ENCODE measurements at places on chromosomes 4 and X.
A peak's percentile ranks its signal among the peaks of the same experiment; 100 is the strongest.

DNA sequence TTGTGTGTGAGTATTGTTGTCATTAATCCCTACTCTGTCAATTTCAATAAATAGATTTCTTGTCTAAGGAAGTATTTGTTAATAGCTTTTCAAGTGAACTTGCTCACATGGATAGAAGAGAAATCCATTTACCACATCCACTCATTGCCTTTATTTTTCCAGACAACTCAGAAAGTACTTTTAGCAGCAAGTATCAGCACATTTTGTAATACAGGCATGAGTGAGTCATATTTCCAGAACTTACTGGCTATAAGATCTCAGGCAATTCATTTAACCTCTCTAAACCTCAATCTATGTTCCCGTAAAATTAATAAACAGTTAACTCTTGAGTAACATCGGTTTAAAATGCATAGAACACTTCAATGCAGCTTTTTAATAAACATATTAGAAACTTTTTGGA is 317.9 kb upstream of the PCDH7 start:
- DNase-seq = no peak

GRCh38 chrX:3550871-3551270 is 162.6 kb downstream of the PRKX start:
- no peak for DNase-seq

GRCh38 chrX:108292053-108292452 is 146.2 kb downstream of the COL4A6 start:
- no peak for DNase-seq

DNA sequence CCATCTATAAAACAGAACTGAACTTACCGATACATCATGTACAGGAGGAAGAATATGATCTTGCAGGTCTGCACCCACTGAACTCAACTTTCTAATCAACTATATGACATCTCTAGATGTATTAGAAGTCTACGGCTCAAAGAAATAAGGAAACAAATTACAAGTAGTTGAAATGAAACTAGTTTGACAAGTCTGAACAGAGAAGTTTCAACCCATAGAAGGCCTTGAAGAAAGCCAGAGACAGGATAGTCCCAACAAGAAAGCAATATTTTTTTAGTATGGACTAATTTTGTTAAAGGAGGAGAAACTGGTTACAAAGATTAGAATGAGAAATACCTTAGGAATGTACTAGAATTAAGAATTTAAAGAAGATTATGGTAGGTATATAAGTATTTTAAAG is at the start of gene TMPRSS11A:
TSS of gene TMPRSS11A (minus strand) at position 138 of the 400 bp plus-strand sequence. CDS start at position 38, 100 bp downstream.
- no peak for DNase-seq

DNA sequence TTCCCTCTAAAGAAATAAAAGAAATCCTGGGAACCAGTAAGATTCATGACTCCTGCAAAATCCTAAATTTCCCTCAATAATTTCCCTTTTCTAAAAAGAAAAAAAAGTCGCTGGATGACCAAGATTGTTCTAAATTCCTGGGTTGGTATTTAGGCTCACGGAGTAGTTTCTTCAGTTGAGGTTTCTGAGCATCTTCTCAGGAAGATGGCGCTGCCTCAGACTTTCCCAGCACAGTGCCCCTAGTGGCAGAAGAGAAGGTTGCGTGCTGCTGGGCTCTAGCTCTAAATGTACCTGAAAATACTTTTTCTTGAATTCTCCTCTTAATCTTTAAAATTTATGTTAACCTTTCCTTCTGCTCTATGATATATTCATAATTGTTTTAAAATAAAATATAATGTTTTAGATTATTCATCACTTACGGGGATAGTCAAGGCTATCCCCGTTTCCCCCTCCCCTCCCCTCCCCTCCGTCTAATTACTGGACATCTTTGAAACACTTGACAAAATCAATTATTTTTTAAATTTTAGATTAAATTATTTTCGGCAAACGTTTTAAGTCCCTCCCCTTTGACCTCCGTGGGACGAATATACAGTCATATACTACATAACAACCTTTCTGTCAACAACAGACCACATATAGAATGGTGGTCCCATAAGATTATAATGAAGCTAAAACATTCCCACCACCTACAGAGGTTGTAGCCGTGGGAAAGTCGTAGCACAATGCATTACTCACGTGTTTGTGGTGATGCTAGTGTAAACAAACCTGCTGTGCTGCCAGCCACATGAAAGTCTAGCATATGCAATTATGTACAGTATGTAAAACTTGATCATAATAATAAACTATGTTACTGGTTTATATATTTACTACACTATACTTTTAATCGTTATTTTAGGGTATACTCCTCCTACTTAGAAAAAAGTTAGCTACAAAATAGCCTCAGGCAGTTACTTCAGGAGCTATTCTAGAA is 41.0 kb upstream of the GATB start:
- peak; percentile 7 for DNase-seq

DNA sequence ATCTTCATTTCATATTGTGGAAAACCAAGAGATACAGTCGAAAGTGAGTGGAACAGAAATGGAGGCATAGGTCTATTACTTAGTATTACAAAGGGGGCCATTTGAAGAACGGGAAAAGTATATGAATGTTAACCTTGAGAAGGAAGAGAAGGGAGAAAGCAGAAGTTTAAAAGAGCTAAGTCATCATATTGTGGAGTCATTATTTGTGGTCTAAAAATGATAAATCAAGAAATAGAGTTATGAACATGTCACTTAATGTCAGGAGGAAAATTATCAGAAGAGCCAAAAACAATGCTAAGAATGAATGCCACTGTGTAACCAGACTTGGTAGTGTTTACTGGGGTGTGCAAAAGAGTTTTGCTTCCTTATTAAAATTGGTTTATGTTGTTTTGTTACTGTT is 589.5 kb upstream of the LCORL start:
- DNase-seq = no peak

- DNase-seq = no peak
These were observed 32.0 kb downstream of the SPIN3 start for GRCh38 chrX:56963377-56963776.

DNA sequence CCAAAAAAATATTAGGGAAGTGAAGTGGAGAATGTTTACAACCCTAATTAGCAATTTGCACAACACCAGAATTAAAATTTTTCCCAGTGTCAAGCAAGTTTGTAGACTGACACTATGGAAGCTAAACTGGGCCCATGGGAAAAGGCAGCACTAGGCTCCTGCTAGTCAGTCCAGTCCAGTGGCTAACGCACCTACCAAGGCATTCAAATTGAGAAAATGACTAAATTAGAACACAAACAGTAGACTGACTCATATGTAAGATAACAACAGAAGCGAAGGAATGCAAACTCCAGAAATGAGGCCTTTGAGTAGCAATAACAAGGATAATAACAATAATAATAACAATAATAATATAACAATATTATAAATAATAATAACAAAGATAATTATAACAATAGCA is 90.7 kb downstream of the GRIA3 start:
- no peak for DNase-seq

GRCh38 chr4:69957209-69957608 is 8.3 kb downstream of the CSN2 start:
- DNase-seq = no peak

DNA sequence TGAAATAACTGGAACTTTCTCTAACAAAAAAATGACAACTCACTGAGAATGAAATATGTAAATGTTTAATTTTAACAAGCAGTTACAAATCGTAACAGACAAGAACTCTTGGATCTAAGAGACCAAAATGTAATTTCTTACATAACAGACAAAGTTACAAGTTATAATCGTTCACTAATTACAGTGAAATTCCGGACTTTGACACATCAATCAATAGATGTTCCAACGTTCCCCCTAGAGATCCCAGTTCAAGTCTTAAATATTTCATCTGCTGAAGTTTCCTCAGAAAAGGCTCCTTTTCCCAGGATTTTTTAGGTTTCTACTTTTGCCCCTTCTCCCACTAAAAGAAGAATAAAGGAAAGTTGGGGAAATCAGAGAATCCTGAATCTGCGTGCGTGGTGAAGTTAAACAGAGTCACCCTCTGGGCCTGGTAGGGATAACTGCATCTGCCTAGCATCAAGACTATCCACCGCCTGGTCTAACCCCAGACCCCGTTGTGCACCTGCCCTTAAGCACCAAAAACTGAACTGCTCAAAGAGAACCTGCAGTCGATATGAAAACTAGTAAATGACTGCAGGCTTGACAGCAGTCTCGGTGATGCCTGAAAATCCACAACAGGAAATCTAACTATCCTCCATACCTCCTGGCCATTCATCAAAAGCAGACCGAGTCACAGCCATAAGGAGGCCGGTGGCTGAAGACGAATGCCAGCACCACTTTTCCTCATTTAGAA is 2.3 kb downstream of the IRF2 start:
- no peak for DNase-seq

DNA sequence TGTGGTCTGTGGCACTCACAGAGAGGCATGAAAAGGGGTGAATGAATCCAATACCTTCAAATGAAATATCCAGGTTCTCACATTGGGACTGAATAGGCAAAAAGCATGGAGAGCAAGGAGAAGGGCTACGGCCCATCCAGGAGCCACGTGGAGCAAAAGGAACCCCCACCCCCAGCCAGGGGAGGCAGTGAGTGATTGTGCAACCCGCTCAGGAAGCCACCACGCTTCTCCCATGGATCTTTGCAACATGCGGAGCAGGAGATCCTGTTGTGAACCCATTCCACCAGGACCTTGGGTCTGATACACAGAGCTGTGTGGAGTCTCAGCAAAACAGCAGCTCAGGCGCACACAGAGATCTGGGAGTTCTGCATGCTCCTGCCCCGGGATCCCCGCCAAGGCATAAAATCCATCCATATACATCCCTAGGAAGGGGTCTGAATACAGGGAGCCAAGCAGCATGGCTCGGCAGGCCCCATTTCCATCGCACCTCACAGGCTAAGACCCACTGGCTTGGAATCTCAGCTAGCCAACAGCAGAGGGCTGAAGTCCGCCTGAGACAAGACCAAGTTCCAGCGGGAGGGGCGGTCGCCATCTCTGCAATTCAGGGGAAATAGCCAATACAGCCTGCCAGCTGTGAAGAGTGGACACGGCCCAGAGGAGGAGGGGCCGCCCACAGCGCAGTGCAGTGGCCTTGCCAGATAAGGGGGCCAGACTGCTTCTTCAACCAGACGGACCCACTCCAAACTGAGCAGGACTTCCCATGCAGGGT is 80.2 kb downstream of the FGF16 start:
- DNase-seq = no peak

DNA sequence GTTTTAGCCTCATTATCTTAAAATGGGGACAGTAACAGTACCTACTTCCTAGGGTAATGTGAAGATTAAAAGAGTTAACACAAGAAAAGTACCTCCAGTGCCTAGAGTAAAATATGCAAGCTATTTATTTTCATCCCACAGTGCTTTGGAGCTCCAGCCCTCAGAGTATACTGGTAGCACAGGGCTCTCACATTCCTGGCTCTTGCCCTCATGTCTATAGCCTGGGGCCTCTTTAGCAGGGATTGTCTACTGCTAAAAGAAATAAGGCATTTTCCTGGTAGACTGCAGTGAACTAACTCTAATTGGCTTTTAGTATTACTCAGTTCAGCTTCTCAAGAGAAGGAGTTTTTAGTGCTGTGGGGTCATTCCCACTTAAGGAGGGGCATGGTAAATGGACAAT is 60.8 kb downstream of the RRAGB start:
- DNase-seq = no peak

- DNase-seq = no peak
These were observed 24.3 kb downstream of the LINC00632 start for GRCh38 chrX:140733766-140734342.

DNA sequence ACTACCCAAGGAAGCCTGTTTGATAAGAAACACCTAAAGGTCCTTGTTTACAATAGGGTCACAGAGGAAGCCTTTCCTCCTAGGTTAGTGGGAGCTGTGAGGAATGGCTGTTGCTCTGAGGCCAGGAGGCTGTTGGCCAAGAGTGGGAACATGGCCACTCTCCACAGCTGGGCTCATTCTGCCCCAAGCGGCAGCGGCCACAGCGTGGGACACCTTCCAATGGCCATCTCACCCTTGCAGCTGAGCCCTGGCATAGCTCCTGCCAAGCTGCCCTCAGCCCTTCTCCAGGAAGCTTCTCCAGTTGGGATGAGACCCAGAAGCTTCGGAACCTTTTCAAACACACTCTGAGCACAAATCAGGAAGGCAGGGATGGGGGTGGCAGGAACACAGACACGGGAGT is 111.8 kb upstream of the MAP3K15 start:
- no peak for DNase-seq

GRCh38 chr4:8864912-8865680 is 6.5 kb downstream of the HMX1 start:
- no peak for DNase-seq

GRCh38 chr4:144449611-144450010 is 196.3 kb upstream of the HHIP start:
- no peak for DNase-seq

GRCh38 chr4:71417150-71417549 is 78.3 kb downstream of the SLC4A4 start:
- DNase-seq = no peak

DNA sequence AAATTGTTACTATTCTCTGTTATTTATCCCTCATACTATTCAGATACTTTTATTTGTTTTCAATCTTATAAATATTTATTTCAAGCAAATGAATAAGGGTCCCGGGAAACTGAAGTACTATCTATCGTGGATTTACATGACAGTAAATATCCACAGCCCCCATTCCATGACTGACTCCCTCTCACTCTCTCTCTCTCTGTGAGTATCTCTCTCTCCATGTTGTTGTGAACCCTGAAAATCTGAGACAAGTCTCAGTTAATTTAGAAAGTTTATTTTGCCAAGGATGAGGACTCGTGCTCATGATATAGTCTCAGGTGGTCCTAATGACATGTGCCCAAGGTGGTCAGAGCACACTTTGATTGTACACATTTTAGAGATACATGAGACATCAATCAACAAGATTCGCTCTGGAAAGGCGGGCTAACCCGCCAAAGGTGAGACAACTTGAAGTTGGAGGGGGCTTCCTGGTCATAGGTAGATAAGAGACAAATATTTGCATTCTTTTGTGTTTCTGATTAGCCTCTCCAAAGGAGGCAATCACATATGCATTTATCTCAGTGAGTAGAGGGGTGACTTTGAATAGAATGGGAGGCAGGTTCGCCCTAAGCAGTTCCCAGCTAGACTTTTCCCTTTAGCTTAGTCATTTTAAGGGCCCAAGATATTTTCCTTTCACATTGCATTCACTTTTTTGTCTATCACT is 986.4 kb downstream of the NLGN4X start:
- no peak for DNase-seq

- no peak for DNase-seq
These were observed 98.2 kb downstream of the HPRT1 start for GRCh38 chrX:134558133-134558532.

- DNase-seq = no peak
These were observed 345.7 kb downstream of the ARHGAP10 start for GRCh38 chr4:148077581-148077980.

- DNase-seq = no peak
These were observed 7.4 kb downstream of the DOK7 start for GRCh38 chr4:3470244-3471097.
